ENCODE measurements at places on chromosomes 16 and 17.

DNA sequence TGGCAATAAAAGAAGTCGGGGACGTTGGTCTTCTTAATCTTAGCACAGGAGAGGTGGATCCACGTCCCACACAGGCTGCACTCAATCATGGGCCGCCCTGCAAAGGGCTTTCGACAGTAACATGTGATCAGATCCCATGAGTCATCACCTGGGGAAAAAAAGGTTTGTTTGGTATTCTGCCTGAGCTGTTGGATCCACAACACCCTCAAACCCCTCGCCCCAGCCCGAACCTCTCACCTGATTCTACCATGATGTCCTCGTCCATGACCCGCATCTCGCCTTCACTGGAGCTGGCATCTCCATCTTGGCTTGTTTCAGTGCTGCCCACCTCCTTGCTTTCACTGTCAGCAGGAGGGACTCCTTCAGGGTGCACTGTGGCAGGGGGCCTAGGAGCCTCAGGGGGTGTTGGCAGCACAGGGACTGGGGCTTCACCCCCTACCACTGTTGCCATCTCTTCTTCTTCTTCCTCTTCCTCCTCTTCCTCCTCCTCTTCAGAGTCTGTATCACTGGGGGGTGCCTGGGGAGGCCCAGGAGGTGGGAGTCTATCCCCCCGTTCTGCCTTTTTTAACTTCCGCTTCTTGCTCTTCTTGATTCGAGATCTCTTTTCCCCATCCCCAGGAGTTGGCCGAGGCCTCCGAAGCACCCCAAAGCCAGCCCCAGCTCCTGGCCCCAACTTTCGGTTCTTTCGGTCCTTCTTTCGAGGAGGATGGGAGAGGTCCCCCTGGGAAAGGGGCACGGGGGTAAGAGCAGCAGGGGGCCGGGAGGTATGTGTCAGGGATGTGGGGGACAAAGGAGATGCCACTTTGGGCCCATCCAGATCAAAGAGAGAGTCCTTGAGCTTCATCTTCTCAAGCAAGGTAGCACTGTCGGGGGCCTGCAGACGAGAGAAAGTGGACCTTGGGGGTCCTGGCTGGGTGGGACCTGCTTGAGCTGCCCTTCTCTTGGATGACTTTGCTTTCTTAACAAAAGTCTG is 1.7 kb upstream of the DVL2 start:
- DNase-seq, result no peak

GRCh38 chr16:19505600-19506303 is 16.1 kb downstream of the GDE1 start:
- DNase-seq, result no peak

- DNase-seq, result no peak
Observed at GRCh38 chr17:49727380-49727779, 19.6 kb upstream of the SLC35B1 start.

DNA sequence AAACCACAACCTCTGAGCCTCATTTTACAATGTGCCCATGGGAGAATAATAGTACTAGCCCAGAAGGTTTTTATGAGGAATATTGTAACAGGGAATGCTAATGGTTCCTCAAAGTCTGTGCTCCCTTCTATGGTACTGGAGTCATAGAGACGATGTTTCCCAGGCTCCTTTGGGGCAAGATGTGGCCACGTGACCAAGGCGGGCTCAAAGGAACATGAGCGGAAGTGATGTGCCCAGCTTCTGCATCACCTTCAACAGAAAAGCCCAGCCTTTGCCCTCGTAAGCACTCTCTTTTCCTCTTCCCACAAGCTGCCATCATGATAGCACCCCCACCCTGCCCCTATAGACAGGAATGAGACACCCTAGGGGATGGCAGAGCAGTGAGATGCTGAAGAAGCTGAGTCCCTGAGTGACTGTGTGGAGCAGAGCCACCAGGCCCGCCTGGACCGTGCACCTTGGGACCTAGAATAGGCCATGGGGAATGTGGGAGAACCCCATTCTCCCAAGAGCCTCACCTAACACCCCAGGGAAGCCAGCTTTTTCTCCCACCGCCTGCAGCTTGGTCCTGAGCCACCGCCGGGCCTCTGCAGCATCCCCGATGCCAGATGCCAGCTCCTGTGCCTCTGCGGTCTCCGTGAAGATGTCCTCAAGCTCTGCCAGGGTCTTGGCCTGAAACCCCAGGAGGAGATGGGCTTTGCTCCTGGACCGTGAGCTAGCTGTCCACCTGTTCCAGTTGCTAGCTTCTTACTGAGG is 22.2 kb upstream of the PIK3R6 start:
- DNase-seq, result no peak

GRCh38 chr16:2385190-2385836 is 43.9 kb upstream of the CCNF start:
- no peak for DNase-seq
